RCC 7860 (cell line): ENCODE measurements at places on chromosomes 13 and 19.

DNA sequence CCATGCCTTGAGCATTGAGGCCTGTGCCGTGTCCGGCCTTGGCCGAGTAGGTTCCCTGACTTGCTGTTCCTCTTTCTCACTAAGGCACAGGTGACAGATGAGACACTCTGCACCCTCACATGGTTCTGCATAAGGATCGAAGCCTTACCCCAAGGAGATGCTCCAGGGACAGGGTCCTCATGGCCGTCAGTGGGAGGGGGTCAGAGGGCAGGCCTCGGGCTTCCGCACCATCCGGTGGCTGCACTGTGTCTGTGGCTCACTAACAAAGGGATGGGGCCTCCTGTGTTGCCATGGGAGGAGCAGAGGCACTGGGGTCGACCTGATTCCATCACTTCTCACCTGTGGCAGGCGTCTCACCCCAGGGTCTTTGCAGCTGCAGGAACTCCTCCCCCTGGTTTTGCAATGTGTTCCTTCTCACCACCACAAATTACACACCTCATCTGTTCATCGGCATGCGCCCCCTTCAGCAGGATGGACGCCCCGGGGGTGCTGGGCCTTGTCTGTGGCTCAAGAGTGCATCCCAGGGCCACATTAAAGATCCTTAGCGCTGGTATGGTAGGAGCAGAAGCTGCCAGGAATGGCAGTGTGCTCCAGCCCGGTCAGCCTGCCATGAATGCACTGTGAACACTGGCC lies 113.3 kb upstream of the SOX1 start:
- no peak for DNase-seq

DNA sequence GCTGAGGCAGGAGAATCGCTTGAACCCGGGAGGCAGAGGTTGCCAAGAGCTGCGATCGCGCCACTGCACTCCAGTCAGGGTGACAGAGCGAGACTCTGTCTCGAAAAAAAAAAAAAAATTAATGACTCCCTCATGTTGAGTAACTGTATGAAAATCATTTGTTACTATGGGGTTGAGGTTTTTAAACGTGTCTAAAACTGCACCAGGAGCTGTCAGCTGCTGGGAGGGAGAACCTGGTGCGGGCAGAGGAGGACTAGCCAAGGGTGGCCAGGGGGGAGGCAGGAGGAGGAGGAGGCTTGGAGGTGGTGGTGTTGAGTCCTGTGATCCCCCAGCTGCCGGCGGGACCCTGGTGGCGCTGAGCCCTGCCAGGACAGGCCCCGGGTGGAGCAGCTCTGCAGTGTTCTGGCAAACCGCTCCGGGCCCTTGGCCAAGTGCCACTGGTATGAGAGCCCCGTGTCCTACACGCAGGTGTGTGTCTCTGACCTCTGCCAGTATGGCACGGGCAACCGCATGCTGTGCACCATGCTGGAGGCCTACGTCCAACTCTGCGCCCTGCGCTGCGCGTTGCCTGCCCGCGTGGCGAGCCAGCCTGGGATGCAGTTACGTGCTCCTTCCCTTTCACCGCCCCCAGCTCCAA lies 17.1 kb upstream of the FXYD3 start:
- DNase-seq = no peak

DNA sequence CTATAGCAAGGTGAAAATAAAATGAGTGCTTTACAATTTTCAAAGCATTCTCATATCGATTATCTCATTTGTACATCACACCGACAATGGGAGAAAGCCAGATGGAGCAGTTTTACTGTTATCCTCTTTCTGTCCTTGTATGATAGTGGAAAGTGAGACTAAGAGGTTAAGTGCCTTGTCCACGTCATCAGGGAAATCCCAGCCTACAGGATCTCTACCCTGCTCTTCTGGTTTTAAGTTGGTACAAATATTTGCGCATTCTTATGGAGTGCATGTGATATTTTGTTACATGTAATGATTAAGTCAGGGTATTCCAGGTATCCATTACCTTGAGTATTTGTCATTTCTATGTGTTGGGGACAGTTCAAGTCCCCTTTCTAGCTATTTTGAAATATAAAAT lies 12.4 kb upstream of the ENOX1 start:
- DNase-seq = no peak

GRCh38 chr19:45863840-45864628 lies at the start of gene FOXA3:
TSS of gene FOXA3 (plus strand) at chr19:45864326. CDS start at chr19:45864457, 131 bp downstream.
- DNase-seq = peak; percentile 7
